Stimulated activated CD4-positive, alpha-beta T cell treated with anti-CD3 and anti-CD28 coated beads, Interleukin-1b, Interleukin-23, amount 100 ng/mL, for 1 hour (primary cell): ENCODE measurements at places on chromosomes 6 and 20.
A peak's percentile ranks its signal among the peaks of the same experiment; 100 is the strongest.

- DNase-seq: no peak
Measured at GRCh38 chr6:169085466-169085865, 168.2 kb downstream of the THBS2 start.

- DNase-seq: no peak
Measured at GRCh38 chr6:70171236-70171635, 131.6 kb downstream of the COL9A1 start.

DNA sequence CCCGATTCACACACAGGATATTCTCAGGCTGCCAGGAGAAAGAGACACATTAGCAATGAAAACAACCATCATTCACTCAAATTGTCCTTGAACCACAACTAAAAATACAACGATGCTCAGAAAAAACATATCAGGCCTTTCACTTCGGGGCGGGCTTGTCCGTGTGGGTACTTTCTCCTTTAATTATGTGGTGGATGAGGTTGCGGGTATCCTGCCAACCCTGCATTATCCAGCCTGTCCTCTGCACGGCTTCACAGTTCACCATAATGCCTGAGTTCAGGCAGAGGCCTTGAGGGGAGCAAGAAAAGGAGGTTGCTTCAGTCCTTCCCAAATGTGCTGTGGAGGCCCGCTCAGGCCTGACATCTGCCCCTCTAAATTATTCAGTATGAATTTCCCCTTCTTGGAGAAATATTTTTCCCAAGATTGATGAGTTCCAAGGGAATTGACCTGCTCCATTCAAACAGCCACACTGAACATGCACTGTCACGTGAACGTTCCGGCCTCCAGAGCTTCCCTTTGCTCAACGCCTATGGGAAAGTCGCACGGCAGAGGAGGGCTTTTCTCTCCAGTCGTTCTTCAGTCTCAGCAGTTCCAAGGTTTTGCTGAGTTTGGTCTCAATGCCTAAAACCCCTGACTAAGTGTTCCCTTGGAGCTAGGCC is 70.3 kb downstream of the MYLK4 start:
- DNase-seq: no peak

- no peak for DNase-seq
Measured at GRCh38 chr20:14199111-14199510, 138.3 kb downstream of the FLRT3 start.

DNA sequence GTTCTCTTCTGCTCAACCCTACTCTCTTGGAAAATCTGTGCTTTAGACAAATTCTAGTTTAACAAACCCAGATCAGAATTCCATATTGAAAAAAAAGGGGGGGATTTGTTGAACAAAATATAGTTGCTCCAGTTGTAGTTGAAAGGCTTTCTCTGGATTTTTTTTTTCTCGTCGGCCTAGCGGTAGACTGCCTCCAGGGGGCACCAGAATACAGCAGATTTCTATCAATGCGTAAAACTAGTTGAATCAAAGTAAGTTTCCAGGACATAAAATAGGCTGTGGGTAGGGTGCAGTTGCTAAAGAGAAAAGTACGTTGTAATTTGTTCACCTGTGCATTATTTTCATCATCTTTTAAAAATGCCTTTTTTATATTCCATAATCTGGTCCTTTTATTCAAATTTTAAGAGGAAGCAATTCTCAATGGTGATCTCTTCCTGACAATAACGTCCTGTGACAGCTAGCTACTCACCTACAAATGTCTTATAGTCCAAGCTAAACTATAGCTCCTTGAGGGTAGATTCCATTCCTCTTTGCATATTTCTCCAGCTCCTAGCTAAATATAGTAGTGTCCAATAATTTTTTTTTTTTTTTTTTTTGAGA is 105.4 kb downstream of the PERP start:
- peak; percentile 41 for DNase-seq

DNA sequence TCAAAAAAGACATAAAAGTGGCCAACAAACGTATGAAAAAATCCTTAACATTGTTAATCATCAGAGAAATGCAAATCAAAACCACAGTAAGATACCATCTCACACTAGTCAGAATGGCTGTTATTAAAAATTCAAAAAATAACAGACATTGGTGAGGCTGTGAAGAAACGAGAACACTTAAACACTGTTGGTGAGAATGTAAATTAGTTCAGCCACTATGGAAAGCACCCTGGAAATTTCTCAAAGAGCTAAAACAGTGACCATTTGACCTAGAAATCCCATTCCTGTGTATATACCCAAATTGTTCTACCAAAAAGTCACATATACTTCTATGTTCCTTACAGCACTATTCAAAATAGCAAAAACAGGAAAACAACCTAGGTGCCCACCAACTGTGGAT is 24.9 kb upstream of the NT5E start:
- no peak for DNase-seq

- DNase-seq: no peak
Measured at GRCh38 chr6:10531942-10532341, 10.8 kb downstream of the GCNT2 start.

DNA sequence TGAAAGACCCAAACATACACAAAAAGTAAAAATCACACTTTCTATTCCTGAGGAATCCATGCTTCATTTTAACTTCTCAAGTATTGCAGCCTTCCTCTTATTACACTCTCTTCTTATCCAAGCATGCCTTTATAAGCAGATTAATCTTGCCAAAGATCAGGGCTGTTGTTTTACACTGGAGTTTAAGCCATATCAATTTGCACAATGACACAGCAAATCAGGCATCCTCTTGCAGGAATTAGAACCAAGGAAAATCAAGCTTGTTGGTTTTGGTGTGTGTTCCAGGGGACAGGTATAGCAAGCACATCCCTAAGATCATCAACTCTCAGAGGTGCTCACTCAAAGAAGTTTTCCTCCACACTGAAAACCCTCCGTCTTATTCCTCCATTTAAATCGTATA is 69.5 kb downstream of the CYP39A1 start:
- DNase-seq: no peak

- no peak for DNase-seq
Measured at GRCh38 chr6:142947714-142948480, 2.9 kb upstream of the HIVEP2 start.

DNA sequence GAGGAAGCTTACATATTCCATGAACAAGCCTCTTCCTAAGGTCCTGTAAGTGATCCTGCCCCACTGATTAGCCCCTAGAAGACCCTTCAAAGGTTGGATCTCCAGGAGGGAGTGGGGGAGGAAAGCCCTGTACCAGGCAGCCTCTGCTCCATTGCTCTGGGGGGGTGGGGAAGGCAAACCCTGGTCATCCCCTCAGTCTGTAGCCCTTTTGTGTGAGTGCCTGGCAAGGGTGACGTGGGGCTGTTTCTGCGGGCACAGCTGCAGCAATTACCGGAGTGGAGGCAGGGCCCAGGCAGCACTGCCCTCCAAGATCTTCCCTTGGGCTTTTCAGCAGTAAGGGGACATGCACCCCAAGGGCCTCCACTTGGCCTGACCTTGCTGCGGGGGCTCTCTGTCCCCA is at the start of gene MOG:
TSS of gene MOG (plus strand) at position 295 of the 400 bp plus-strand sequence. CDS start 118 bp downstream, outside the sequence.
- no peak for DNase-seq

DNA sequence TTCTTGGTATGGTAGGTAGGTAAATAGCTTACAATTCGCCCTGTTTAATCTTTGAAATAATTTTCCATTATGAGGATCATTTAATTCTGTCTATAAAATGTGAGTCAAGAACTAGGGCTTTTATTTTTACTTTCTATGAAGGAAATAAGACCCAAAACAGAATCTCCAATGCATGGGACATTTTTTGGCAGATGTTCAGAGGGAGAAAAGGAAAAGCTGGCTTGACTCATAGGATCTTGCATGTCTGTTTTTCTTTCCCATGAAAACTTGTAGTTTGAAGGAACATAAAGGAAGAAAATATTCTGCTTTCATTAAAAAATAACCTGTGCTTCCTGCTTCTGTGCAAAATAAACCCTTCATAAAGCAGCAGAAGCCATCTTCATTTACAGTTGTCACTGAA is 143.1 kb upstream of the INSM1 start:
- DNase-seq: no peak

DNA sequence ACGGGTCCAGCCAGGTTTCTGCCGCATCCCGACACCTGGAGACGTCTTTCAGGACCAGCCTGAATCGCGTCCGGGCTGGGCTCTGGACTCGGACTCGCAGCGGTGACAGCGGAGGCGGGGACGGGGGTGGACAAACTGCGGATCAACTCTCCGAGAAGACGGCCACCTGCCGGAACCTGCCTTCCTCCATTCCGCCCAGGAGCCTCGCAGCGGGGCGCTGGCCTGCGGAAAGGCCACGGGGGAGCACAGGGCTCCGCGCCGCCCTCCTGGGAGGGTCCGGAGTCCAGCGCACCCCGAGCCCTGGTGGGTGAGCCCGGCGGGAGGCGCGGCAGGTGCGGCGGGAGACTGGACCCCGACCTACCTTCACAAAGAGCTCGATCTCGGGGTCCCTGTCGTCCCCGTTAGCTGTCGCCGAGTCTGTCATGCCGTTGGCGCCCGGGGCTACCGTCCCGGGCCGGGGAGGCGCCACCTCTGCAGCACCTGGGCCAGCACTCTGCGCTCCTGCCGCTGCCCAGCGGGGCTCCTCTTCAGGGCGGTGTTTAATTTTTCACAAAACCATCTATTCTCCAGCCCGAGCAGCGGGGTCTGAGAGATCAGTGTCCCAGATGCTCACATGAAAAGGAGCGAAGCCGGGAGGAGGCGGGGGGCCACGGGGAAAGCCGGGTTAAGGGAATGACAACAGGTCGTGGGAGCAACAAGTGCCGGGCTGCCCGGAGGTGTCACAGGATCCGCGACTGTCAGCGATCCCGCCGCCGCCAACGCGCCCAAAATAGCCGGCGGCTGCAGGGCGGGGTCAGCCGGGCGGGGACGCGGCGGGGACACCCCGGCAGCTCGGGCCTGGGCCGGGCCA is at the start of gene CLIC5:
TSS of gene CLIC5 (minus strand) at position 742 of the 850 bp plus-strand sequence. CDS start at position 424, 318 bp downstream.
- no peak for DNase-seq

GRCh38 chr6:3579652-3580175 is 122.9 kb upstream of the SLC22A23 start:
- no peak for DNase-seq

DNA sequence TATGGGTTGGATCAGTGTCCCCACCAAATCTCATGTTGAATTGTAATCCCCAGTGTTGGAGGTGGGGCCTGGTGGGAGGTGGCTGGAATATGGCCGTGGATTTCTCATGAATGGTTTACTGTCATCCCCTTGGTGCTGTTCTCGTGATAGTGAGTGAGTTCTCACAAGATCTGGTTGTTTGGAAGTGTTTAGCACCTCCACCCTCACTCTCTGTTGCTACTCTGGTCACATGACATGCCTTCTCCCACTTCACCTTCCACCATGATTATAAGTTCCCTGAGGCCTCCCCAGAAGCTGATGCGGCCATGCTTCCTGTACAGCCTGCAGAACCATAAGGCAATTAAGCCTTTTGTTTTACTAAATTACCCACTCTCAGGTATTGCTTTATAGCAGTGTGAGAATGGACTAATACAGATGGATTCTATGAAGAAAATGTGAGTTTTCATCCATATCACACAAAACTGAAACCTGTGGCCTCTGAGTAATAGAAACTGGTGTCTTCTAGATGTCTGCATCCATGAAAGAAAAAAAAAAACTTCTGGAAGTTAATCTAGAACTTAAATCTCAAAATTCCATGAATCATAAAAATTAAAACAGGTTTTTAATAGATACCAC is 39.3 kb downstream of the MBOAT1 start:
- no peak for DNase-seq

DNA sequence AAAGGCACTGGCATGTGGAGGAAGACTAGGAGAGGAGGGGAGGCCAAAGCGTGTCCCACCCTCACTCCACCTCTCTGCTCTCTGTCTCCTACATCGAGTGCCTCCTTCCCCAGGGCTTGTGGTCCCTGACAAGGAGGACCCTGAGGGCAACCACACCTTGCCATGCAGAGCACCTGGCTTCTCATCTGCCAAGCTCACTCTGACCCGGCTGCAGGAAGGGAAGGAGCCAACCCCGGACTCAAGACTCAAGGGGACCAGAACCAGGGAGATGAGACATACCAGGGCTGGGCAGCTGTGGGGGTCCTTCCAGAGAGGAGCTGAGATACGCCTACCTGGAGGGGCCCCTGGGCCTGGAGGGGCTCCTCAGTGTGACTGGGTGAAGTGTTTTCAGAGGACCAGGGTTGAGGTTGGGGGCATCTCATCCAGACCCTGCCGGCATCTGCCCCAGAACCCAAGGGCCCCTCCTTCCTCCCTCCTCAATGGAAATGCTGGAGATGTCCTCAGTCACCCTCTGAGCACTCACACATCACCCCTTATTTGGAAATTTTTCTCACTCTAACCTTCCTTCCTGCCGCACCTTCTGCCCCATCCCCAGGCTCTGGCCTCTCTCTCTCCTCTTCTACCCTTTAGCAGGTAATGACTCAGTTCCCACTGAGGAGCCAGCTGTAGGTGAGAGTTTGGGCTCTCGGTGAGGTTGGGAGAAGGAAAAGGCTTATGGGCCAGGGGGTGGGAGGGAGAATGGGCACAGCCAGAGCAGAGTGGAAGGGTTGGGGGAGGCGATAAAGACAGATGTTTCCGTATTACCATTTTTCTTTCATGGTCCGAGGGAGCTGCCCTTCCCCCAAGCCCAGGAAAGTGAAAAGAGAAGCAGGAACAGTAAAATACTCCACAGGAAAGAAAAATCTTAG is 32.0 kb upstream of the POU5F1 start:
- DNase-seq: no peak

- DNase-seq: no peak
Measured at GRCh38 chr20:24360531-24360930, 108.9 kb upstream of the SYNDIG1 start.

DNA sequence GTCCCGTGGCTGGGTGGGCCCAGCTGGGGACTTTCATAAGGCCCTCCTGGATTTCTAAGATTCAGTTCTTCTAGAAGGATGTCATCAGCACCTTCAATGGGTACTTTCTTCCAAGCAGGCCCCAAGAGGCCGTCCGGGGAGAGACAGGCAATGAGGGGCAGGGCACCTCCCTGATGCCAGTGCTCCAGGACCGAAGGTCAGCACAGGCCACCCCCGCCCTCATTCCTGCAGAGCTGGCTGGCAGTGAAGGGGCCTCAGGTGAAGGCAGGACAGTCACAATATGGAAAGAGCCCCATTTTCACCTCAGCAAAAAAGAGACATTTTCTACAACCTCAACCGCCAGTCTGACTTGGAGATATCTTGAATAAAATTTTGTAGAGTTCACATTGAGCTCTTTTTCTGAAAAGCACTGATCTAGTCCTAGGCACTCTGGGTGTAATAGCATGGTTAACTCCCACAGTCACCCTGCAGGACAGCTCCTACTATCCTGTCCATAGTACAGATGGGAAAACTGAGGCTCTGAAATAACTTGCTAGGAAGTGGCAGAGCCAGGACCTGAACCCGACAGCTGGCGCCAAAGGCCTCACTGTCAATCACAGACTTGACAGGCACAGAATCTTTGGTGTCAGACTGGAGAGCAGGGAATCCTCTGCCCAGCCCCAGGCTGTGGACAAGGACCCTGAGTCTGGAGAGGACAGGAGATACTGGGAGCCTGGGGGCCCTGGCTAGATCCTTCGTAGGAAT is 50.3 kb downstream of the RRBP1 start:
- no peak for DNase-seq

DNA sequence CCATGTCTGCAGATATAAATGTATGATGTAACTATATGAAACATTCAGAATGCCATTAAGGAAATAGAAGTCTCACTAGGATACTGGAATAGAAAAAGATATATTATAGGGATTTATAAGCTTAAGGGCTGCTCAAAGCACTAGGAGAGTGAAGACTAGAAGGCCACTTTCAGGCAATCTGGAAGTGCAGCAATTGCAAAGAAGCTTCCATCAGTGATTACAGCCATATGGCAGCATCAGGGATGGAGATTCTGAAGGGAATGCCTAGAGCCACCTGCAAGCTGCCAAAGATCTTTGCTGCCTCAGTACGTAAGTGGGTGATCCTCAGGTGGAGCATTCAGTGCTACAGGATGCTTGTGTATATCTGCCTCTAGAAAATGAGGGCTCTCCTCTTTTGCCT is 796.2 kb upstream of the EPHA7 start:
- DNase-seq: no peak

GRCh38 chr6:38658418-38659167 is 18.9 kb upstream of the BTBD9 start:
- no peak for DNase-seq

GRCh38 chr20:17448071-17448470 is 83.1 kb downstream of the BFSP1 start:
- DNase-seq: no peak
